ENCODE measurements at places on chromosomes 7 and 10.

GRCh38 chr10:14684354-14684753 lies 90.3 kb downstream of the FAM107B start:
- DNase-seq = no peak

GRCh38 chr10:67912331-67912946 lies 28.0 kb downstream of the SIRT1 start:
- DNase-seq = no peak

DNA sequence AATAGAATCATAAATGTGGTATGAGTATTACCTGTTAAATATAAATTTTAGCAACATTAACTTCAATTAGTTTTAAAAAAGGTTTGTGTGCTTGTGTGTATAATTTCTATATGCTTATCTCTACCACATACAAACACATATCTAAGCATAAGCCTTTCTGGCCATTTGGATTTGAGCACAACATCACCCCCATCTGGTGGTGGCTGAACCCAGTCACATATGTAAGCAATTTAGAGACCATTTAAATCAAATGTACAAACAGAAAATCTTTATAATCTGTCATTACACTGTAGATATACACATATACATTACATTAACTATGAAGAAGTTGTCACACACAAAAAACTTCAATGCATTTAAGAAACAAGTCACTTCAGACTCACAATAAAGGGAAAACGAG lies 31.7 kb downstream of the GPR22 start:
- no peak for DNase-seq

- DNase-seq = no peak
Observed at GRCh38 chr7:21690705-21691104, 147.9 kb downstream of the DNAH11 start.

DNA sequence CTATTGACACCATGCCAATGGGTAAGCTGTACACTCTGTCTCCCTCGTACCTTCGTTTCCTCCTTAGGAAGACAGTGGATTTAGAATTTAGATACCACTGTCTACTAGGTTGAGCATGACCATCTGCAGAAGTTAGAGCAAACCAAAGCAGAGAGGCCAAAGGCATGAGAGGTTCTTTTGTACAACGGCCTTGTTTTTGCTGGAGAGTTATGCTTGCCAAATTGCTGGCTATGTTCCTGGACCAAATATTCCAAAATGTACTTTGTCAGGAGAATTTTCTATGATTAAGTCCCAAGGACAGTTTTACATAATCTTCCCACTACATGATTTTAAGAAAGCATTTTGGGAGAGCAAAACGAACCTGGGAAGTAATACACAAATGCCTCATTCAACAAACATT lies 47.9 kb upstream of the PLCE1 start:
- DNase-seq = no peak

DNA sequence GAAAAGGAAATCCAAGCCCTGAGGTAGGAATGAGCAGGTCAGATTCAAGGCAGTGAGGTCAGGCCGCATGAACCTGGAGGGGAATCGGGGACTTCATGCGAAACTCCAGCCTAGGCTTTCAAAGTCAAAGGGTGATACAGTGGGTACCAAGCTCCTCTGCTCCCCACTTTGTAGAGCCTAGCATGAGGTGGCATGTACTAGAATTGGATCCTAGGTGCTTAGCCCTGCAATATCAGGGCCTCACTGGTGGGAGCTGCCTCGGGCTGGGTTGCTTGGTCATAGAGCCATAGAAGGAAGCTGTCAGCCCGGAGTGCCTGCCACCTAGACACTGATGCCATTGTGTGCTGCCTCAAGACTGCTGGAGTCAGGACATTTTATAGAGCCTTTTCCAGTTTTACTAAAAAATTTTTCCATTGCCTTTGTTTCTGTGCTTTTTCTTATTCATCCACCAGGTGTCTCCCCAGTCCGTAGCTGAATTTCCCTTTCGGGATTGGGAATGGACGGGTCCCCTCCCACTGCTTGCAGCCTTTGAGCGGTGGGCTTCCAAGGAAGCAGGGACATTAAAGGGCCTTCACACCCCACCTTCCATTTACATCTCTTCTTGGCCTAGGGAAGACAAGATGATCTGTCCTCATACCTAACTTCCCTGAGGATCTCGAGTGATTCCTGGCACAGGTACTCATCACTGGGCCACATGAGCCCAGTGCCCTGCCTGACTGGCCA lies 5.5 kb upstream of the LZTS2 start:
- DNase-seq = no peak

DNA sequence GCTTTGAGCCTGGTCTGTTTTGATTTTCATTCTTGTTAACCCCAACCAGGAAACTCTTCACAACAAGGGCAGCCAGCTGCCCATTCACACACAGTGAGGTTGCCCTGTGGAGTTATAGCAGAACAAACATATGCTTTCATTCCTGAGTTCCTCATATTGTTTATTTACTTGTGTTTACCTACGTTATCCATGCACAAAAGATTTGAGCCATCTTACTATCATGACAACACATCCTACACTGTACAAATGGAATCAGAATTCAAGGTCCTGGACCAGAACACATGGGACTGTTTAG lies 21.7 kb upstream of the BMPER start:
- no peak for DNase-seq

- DNase-seq = no peak
Observed at GRCh38 chr7:30032310-30033125, 4.3 kb downstream of the PLEKHA8 start.

- DNase-seq = no peak
Observed at GRCh38 chr10:117646718-117647117, 104.2 kb downstream of the EMX2 start.

- DNase-seq = no peak
Observed at GRCh38 chr7:134845461-134845860, 66.0 kb downstream of the CALD1 start.

GRCh38 chr7:46054272-46054671 lies 133.2 kb upstream of the IGFBP3 start:
- no peak for DNase-seq

DNA sequence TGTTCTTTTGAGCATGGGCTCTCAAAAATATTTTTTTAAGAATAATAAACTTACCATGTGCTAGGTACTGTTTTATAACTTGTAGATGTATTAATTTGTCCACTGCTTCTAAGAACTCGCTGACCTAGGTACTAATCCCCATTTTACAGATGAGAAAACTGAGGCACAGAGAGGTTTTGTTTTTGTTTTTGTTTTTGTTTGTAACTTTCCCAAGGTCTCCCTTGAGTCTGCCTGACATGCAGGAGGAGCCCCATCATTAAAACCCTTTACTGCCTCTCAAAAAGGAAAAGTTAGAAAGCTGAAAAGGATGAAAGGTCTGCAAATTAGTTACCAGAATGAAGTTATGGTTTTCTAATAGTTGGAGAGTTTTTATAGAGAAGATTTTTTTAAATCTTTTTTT lies 38.5 kb upstream of the AGBL3 start:
- no peak for DNase-seq

- DNase-seq = no peak
Observed at GRCh38 chr10:132612571-132613504, 75.3 kb downstream of the INPP5A start.

Data from NCI-H187 treated with DMSO at 0.1 percent for 48 hours (cell line).